ENCODE measurements at places on chromosomes 7 and 10. TPM values are rescaled to one million over a fixed set of nuclear protein-coding genes. Genes with fewer than 3 reads are reported as not detected.
A peak's percentile ranks its signal among the peaks of the same experiment; 100 is the strongest.

GRCh38 chr7:3300651-3301448 lies at the start of gene SDK1:
Gene SDK1, plus strand, starts transcription at chr7:3301252. Its CDS starts 335 bp downstream, at chr7:3301587.
- peak; percentile 90 for DNase-seq

GRCh38 chr10:59908808-59909143 lies 2.4 kb upstream of the CCDC6 start:
- no peak for DNase-seq

GRCh38 chr7:42214060-42214679 lies 22.8 kb downstream of the GLI3 start:
- no peak for DNase-seq

GRCh38 chr7:65937296-65937695 lies 44.7 kb downstream of the GUSB start:
- DNase-seq, result no peak

- DNase-seq, result no peak
These were observed 19.9 kb downstream of the IDE start for GRCh38 chr10:92553959-92554358.

DNA sequence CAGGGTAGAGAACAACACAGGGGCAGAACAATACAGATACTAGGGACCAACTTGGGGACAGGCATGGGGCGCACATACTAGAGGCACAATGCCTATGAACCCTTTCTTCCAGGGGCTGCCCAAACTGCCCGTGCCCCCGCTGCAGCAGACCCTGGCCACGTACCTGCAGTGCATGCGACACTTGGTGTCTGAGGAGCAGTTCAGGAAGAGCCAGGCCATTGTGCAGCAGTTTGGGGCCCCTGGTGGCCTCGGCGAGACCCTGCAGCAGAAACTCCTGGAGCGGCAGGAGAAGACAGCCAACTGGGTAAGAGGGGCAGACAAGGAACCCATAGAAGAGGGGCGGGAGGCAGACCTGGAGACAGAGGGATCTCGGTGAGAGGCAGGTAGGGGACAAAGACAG lies 5.8 kb downstream of the CHAT start:
- DNase-seq, result no peak

DNA sequence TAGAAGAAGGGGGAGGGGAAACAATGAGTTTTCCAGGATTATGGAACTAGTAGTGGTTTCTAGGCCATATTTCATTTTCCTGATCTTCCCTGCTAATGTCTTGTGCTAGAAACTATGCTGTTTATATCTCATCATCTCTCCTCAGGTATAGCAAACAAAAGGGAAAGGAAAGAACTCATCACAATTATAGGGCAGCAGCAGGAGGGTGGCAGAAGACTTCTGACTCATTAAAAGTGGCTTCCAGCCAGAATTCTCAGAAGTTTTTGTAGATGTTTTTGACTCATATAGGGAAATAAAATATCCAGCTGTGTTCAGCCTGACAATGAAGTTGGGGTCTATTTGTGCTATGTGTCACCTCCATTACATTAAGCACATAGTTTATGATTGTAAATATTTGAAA lies 6.5 kb downstream of the AHR start:
- no peak for DNase-seq

DNA sequence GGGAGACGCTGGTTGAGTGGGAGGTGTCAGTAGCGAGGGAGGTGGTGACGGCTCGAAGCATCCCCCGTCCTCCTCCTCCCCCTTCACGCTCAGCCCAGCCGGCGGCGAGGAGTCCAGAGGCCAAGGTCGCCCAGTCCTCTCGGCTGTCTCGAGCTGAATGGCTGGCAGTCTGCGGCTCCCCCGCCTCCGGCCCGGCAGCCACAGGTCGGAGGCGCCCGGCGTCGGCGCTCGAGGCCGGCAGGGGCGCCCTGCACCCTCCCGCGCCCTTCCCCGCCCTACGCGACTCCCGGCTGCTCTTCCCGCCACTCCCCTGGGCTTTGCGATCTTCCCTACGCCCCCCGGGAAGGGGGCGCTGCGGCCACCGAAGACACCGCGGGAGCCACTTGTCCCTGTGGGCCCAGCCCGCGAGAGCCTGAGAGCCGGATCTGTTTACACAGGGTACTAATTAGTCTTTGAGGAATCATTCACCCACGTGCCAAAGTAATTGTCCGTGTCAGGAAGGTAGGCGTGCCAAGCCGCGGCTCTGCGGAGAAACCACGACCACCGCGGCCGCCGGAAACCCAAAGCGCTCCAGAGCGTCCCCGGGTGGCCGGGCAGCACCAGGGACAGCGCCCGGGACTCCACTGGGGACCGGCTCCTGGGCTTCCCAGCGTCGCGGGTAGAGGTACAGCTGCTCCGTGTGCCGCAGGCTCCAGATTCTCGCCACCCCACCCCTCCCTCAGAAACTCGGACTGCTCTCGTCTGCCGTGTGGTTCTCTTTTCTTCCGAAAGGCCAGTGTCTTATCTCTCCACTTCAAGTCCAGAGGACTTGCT lies at the start of gene NXPH1:
NXPH1 (plus strand) TSS at position 133 of the 813 bp plus-strand sequence.
- DNase-seq, result no peak

DNA sequence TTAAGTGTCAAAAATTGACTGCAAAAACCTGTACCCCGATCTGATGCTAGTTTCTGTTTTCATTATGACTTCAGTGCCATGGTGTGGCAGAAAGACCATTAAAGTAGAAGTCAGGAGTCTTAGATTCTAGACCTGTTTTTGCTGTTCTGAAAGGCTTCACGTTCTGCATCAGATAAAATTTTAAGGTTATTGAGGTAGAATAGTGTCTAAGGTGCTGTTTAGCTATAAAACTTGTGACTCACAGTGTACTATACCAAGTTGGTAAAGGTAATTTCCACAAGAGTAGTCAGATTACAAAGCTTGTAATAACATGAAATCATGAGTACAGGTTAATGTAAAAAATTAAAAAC lies 38.6 kb downstream of the ZNRF2 start:
- DNase-seq, result peak; percentile 27

DNA sequence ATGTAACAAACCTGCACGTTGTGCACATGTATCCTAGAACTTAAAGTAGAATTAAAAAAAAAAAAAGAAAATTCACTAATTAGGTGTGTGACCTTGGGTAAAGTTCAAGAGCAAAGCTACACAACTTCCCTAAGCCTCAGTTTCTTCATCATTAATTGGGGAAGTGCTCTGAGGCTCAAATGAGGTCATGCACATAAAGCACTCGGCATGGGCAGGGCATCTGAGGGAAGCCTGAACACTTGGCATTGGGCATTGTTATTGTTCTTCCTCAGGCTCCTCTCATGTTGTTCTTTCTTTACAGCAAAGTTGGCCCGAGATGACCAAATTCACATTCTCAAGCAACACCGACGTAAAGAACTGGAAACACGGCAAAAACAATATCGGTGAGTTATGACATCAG lies 21.5 kb downstream of the ALOX5 start:
- no peak for DNase-seq

GRCh38 chr7:13912715-13913278 lies 76.7 kb downstream of the ETV1 start:
- DNase-seq, result no peak

- DNase-seq, result no peak
These were observed 308.1 kb upstream of the PFKP start for GRCh38 chr10:2759233-2759632.

The UBE2H gene
- total RNA-seq, result 34.9 TPM

The VKORC1L1 gene
- 15.7 TPM for total RNA-seq

The LIPJ gene
- total RNA-seq, result not detected

The CNNM2 gene
- total RNA-seq, result 6.2 TPM

The CCL26 gene
- not detected for total RNA-seq

The JCAD gene
- total RNA-seq, result 0.12 TPM

The STK31 gene
- 0.21 TPM for total RNA-seq

The HOXA9 gene
- total RNA-seq, result not detected

The HHEX gene
- total RNA-seq, result not detected
